ENCODE measurements at places on chromosomes 12 and 14.
A peak's percentile ranks its signal among the peaks of the same experiment; 100 is the strongest.

DNA sequence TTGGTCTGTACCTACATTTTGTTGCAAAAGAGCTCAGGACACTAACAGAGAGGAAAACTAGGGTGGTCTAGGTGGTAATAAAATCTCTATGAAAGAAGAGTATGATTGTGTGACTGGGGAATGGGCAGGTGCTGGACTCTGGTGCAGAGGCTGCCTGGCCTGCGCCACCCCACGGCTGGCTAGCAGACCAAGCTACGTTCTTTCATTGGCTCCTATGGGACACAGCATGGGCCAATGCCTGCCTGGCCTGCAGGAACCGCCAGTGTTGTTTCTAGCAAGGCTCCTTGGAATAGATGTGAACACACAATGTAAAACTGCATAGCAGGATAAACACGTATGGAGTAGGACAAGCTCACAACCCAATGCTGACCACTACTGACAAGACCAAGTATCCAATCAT is 51.7 kb upstream of the CORO1C start:
- no peak for ATAC-seq

DNA sequence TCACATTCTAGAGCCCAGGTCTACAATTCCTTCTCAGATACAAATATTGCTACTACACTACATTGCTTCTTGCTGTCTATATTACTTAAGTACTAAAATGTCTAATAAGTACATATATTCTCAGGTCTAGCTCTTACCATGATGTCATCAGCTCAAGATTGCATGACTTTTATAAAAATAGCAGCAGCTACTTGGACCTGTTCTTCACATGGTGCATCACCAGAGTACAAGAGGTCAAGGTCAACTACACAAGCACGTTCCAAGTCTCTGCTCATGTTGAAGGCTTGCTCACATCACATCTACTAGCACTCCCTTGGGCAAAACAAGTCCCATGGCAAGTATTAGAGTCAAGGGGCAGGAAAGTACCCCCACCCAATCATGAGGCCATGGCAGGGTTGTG is 465.6 kb downstream of the MED13L start:
- no peak for ATAC-seq

GRCh38 chr14:50260511-50260910 is 29.1 kb upstream of the SOS2 start:
- no peak for ATAC-seq

DNA sequence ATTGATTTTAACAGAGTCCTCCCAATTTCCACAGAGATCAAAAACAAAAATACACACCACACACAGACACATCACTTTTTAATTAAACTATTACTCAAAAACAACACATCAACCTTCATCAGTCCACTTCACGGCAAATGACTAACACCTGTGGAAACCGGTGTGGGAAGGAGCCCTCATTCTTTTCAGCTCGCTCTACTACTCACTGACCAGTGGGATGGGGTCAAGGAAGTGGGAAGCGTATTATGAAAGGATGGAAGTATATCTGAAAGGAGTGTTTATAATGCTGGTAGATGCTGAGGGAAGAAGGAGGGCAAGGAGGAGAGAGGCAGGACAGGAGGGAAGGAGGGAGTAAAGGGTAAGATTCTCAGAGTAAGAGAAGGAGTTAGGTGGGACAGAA is 156.5 kb downstream of the EPS8 start:
- no peak for ATAC-seq

- ATAC-seq, result no peak
These were observed 1.0 kb downstream of the ITGA7 start for GRCh38 chr12:55706568-55707218.

- no peak for ATAC-seq
These were observed 331.6 kb upstream of the STXBP6 start for GRCh38 chr14:25381498-25381897.

DNA sequence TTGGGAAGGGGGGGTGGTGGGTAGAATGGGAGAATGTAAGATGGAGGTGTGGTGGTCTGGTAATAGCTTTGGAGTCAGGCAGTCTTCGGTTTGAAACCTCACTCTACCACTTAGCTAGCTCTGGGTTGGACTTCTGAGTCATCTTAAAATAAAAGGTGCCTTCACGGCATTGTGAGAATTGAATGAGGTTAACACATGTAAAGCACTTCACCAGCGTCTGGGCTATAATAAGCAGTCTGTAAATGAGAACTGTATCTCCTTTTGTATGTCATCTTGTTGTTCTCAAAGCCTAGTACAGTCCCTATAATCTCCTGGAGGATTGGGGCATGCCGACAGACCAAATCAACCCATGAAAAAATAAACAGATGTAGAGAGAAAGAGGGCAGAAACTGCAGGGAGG is 11.2 kb downstream of the C2CD5 start:
- no peak for ATAC-seq

DNA sequence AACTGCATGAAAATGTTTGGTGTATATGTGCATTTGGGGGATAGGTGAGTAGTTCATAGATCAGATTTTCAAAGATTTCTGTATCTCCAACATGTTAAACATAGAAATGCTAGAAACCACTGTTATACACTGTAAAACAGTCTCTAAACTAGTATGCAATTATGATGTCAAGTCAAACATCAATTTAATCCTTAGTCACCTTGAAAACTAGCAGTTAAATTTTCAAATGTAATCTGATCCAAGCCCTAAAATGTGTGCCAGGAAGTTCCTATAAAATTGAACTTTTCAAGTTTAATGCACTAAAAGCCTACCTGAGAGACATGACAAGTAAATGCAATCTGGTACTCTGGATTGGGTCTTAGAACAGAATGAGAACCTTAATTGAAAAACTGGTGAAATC is 14.5 kb downstream of the SLC35F4 start:
- no peak for ATAC-seq

DNA sequence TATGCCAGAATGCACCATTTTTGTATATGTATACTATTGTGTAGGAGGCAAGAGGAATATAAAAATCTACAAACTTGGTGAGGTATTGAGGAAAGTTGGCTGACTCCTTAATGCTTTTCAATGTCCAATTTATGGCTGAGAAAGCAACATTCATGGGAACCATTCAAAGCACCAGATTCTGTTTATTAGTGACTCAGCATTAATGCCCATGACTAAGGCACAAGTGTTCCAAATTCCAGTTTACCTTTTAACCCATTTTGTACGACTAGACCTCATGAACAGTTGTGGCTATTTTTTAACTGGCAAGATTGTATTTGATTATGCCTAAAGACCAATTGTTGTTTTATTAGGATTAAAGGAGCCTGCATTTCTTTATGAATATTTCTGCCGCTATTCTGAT is 375.4 kb upstream of the ATP2B1 start:
- no peak for ATAC-seq

DNA sequence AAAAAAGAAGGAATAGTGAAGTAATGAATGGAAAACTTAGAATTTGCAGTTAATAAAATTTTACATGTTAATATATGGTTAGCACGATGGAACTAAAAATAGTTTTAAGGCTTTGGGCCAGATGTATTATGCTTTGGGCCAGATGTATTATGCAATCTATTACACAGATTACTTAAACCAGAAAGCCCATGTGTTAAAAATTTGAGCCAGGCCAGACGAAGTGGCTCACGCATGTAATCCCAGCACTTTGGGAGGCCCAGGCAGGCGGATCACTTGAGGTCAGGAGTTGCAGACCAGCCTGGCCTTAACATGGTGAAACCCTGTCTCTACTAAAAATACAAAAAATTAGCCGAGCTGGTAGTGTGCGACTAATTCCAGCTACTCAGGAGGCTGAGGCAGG is 17.2 kb downstream of the IFT81 start:
- peak; percentile 89 for ATAC-seq

- ATAC-seq, result no peak
These were observed 52.2 kb upstream of the ANO2 start for GRCh38 chr12:5997260-5997659.

DNA sequence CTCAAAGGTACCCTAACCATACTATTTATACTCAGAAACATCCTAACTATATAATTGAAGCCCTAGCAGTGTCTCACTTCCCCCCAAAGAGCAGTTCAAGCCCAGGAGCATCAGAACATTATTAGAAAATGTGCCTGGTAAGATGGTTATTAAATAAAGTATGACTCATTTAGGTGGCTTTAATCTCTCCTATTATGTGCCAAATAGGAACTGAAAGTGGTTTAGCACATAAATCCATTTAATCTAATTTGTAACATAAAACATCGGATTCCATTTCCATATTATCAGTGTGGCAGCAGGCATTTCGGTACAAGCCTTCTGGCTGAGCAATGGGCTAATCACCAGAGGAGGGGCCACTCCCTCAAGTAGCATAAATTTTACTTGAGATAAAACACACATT is 395.2 kb upstream of the TMTC1 start:
- no peak for ATAC-seq

DNA sequence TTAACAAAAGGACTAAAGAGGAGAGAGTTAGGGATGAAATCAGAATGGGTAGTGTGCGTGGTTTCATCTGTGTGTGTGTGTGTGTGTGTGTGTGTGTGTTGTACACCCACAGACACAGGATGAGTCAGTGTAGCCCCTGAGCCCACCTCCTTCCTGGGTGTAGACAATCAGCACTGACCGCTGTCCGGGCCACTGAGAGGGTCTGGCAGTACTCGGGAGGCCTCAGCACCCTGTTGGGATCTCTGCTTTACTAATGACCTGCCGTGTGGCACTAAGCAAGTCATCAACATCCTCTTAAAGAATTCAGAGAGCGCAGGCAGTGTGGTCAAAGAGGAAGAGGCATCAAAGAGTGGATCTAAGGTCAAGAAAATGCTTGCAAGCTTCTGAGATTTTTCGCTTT is 112.6 kb downstream of the PRMT8 start:
- ATAC-seq, result no peak

GRCh38 chr14:83975841-83976770 is 1553.8 kb upstream of the FLRT2 start:
- no peak for ATAC-seq

GRCh38 chr14:50821510-50822464 is 9.2 kb downstream of the NIN start:
- no peak for ATAC-seq

GRCh38 chr12:30187426-30187825 is 403.7 kb upstream of the TMTC1 start:
- no peak for ATAC-seq

DNA sequence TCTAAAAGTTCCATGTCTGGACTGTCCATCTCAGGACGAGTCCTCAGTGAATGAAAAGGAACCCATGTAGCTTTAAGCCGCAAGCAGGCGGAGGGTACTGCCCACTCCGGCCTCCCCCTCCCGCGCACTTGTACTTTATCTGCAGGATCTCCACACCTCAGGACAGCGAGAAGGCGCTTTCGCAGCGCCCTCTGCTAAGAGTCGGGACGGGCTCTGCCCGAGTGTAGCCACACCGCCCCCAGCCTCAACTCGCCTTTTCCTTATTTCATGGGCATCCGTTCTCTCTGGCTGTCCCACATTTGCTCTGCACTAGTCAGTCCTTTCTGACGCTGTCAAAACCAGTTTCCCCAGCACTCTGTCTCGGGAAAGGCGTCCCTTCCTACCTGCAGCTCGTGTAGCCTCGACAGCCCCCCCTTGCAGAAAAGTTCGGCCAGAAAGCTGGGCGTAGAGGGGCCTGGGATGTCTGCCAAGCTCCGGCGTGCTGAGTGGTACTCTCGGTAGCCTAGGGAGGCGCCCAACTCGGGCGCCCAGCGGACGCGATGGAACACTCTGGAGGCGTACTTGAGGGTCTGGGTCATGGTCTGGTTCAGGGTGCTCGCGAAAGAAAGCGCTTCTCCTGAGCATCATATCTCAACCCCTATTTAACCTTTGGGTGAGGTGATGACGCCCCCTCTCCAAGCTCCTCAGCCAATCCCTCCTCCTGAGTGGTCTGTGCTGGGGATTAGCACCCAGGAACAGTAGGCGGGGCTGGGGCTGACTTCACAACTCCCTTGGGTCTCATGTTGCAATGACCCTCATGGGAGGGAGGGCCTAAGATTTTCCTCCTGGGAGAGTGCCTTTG is at the start of gene CYP27B1:
TSS of gene CYP27B1 (minus strand) at position 615 of the 841 bp plus-strand sequence. CDS start at position 578, 37 bp downstream.
- ATAC-seq, result no peak

- ATAC-seq, result no peak
These were observed 31.9 kb downstream of the JAG2 start for GRCh38 chr14:105136401-105137322.

DNA sequence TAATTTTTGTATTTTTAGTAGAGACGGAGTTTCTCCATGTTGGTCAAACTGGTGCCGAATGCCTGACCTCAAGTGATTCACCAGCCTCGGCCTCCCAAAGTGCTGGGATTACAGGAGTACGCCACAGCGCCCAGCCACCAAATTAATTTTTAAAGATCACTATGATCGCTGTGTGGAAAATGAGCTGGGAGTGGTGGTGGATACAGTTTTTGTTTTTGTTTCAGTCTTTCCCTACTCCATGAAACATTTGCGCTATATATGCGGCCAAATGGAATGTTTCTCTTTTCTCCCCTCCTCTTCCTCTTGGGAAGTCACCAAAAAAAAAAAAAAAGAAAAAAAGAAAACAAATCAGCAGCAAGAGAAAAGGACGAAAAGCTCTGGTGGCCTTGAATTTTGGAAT is 20.8 kb upstream of the P2RX4 start:
- no peak for ATAC-seq
